ENCODE measurements at places on chromosomes 7 and 10. TPM values are rescaled to one million over a fixed set of nuclear protein-coding genes. Genes with fewer than 3 reads are reported as not detected.

DNA sequence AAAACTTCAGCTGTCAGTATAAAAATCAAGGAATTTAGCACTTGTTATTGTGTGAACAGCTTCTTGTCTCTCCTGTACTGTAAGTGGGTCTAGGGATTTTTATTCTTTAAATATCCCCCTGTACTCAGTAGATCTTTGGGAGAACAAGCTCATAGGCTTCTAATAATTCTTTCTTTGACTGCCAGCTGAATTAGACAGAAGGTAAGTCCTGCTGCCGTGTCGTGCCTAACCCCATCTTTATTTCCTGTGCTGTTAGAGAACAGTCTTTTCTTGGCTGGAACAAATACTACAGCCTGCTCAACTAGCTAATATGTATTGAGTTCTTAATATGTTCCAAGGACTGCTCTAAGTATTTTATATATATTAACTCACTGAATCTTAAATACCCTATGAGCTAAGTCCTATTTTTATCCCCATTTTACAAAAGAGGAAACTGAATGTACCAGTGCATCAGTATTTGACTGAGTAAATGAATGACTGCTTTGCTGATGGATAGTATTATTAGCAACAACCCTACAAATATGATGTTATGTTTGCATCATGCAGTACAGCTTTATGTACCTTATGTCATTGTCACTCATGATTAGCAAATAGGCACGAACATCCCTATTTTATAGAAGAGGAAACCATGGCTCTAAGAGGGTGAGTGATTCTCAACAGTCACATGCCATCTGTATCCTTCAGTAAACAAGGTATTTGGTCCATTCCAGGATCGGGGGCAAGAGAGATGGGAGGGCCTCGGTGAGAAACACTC, 5.5 kb upstream of the DUSP5 start:
- DNase-seq, result no peak

DNA sequence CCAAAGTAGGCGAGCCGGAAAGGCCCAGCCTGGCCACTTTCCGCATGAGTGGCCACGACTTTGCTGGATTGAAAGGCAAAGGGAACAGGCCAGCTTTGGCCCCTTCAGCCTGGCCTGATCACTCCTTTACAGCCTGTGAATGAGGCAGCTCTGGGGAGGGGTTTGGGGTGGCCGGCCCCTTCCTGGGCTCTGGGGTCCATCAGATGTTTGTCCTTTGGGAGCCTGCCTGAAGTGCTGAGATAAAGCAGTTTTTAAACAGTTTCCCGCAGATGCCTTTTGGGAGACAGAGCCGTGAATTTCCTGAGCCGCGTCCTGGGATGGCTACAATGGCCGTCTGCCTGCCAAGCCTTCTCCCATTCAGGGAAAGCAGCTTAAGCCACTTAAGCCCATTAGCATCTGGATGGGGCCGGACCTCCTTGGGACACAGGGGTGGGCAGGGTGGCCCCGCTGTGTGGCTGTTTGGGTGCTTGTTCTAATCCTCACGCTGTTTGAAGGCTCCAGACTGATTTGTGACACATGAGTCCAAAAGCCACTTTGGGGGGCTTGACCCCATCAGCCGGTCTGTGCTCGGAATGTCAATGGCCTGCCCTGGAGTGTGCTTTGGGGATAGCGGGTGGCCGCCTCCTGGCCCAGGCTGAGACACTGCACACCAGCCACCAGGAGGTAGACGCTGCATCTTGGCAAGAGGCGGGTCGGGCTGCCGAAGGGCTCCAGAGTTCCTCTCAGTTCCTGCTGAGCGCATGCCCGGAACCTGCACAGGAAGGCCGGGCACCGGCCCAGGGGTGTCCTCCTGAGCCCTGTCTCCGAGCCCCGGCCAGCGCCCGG, 38.9 kb downstream of the NKX6-2 start:
- DNase-seq, result no peak

GRCh38 chr7:95957510-95957909, 185.2 kb downstream of the DYNC1I1 start:
- no peak for DNase-seq

The ADAMTS14 gene
- 0.95 TPM for total RNA-seq

DNA sequence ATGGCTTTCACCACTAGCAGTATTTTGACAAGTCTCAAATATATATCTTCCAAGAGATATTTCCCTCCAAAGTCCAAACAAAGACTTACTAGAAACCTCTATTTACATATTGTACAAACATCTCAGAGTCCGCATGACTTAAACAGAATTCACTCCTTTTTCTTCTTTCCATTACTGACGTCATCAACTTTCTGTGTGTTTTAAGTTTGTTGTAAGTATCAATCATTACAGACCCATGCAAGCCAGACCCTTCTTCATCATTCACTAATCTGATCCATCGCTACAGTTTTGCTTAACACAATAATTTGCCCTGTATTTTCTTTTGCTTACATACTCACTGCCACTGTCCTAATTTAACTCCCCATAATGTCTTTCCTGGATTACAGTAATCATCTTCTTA, 51.9 kb downstream of the SEMA3A start:
- no peak for DNase-seq

Data from left colon (tissue), 2 donors.